ENCODE measurements at places on chromosomes 11 and 22. TPM values are rescaled to one million over a fixed set of nuclear protein-coding genes. Genes with fewer than 3 reads are reported as not detected.

CARD10 gene
- not detected for total RNA-seq

- ATAC-seq, result no peak
Measured at GRCh38 chr11:7451520-7451919, 33.8 kb upstream of the OLFML1 start.

DNA sequence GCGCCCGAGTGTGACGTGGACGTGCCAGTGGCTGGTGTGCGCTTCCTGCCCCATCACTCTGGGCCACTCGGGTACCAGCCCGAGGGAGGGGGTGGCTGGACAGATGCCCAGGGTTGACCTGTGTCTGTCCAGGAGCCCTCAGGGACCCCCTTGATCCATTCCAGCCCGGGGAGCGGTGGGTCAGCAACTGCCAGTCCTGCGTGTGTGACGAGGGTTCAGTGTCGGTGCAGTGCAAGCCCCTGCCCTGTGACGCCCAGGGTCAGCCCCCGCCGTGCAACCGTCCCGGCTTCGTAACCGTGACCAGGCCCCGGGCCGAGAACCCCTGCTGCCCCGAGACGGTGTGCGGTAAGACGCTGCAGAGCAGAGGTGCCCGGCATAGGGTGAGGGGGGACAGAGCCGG lies 34.5 kb downstream of the MUC5B start:
- no peak for ATAC-seq

GRCh38 chr22:29735416-29735815 lies 15.6 kb downstream of the CABP7 start:
- ATAC-seq, result no peak

DNA sequence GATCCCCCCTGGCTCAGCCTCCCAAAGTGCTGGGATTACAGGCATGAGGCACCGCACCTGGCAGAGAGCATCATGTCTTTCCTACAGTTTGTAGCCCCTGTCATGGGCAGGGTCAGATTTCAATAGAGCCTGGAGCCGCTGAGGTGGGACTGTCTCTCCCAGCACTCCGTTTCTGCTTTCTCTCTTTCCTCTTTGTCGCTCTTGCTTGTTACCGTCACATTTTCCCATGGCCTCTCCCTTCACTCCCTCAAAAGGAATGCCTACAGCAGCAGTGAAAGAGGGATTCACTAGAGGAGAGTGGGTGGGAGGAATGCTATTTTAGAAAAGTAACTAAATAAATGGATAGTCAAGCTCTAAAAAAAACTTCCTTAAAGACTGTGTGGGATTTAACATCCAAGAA lies 136.7 kb upstream of the TTC12 start:
- no peak for ATAC-seq

DNA sequence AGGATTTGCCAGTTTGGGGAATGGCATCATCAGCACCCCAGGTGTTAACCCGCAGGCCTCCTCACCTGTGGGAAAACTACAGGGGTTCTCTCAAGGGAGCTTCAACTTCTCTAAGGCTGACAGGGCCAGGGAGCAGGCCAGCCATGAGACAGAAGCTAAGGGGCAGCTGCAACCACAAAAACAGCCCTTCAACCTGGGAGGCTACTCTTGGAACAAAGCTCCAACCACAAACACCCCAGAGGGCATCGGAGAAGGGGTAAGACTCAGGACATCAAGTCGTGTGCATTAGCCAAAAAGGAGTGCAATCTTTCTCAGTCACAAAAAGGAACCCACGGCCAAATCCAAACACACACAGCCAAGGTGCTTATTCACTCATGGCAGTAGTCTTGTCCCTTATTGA lies 103.0 kb downstream of the PLEKHA7 start:
- no peak for ATAC-seq

- peak; percentile 19 for ATAC-seq
Measured at GRCh38 chr11:67372993-67373647, at the start of gene CLCF1. CLCF1 (minus strand) TSS chr11:67373598; CDS start chr11:67373539, 59 bp downstream.

All from activated T-helper 17 cell treated with anti-CD3 and anti-CD28 coated beads, Interleukin-2, amount 50 U/mL, for 72 hours (primary cell).